Thyroid gland (tissue), 4 donors: ENCODE measurements at places on chromosomes 1 and 21.

GRCh38 chr21:45841033-45841432 is 140.5 kb upstream of the COL6A1 start:
- no peak for DNase-seq

DNA sequence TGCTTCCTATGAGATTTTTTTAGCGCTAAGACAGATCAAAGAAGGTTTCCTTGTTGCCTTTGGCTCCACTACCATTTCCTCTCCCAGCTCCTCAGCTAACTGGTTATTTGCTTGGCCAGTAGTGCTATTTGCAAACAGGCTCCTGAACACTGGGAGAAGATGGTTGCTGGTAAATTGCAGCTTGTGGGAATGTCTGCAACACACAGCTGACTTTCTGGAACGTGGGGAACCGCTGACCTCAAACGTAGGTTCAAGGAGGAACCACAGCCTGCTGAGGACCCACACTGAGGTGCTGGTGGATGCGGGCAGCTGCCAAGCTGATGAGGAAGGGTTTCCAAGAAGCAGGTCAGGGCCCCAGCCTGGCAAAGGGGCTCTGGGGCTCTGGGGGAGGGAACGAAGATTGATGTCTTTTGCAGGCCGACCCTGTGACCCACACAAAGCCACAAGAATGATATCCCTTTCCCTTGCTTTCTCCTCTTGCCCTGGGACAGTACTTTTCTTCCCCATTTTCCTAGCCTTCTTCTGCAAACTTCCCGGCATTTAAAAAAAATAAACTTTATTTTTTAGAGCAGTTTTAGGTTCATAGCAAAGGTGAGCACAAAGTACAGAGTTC is 24.8 kb downstream of the GNG4 start:
- DNase-seq: no peak

DNA sequence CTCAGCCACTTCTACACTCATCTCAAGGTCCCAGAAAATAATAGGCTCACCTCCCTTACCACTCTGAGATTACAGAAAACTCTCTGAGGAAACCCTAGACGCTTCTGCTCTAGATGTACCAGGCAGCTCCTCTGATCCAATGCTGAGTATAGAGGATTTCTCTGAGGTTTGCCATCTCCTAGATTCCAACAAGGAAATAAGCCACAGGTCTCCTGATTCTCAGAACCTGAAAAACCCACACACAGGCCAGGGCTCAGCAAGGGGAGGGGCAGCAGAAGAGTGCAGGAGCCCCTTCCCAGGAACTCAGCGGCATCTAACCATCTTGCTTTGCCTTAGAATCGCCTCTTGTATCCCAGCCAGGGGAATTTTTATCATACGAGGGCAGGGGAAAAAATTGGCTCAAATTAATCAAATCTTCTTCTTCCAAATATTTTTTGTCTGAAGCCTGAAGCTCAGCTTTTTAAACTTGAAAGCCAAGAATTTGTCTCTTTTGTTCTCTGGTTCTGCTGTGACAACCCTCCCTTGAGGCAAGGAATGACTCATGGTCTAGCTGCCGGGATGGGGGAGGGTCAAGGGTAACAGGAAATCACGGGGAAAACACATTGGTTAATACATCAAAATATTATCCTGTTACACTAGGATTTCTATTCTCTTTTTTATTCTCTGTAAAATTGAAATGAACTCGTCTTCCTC is 30.8 kb downstream of the GORAB start:
- peak; percentile 17 for DNase-seq

DNA sequence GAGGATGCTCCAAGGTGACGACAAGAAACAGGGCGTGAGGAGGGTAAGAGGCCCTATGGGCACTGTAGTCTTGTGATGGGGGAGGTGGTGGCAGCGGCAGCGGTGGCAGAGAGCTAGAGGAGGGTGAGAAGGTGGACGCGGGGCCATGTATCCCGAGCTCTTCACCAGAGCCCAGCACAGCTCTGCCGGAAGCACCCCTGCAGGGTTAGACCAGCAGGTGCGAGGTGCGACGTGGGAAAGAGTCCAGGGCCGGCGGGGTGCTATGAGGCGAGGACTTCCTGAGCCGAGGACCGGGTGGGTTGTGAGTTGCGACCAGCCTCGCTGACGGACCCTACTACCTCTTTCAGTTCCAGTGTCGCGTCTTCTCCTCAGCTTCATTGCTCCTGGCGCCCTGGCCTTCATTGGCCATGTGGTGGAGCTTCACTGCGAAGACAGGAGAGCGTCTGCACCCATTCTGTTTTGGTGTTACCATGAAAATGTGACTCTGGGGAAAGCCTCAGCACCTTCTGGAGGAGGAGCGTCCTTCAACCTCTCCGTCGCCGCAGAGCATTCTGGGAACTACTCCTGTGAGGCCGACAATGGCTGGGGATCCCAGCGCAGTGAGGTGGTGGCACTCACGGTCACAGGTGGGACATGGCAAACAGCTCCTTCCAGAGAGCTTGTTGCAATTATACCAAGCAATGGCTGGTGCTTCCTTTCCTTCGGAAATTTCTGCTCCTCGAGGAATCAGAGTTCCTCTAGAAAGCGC is 67.9 kb upstream of the KIRREL1 start:
- no peak for DNase-seq

- DNase-seq: peak; percentile 36
Observed at GRCh38 chr1:226677027-226678020, 61.8 kb downstream of the ITPKB start.

- DNase-seq: peak; percentile 23
Observed at GRCh38 chr1:198118134-198118533, 38.7 kb upstream of the NEK7 start.

DNA sequence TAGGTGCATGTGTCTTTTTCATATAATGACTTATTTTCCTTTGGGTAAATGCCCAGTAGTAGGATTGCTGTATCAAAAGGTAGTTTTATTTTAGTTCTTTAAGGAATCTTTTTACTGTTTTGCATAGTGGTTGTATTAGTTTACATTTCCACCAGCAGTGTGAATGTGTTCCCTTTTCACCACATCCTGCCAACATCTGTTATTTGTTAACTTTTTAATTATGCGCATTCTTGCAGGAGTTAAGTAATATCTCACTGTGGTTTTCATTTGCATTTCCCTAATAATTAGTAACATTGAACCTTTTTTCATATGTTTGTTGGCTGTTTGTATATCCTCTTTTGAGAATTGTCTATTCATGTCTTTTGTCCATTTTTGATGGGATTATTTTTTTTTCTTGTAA is 1761.9 kb downstream of the PLA2G4A start:
- no peak for DNase-seq
